Fibroblast of mammary gland (primary cell): ENCODE measurements at places on chromosomes 5 and 9.

GRCh38 chr5:151150471-151151262, 6.9 kb downstream of the ANXA6 start:
- DNase-seq = peak; percentile 52

DNA sequence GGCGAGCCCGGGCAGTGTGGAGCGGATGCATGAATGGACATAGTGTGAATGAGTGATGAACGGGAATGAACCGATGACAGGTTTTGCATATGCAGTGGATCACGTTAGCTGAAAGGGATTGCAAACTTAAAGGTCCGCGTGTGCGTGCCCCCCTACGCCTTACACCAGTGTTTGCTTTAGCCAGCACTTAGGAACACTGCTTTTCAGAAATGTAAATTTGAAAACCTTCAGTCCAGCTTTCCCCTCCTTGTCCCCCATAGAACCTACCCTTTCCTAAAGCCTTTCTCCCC, 692 bp downstream of the PSAT1 start:
- DNase-seq = peak; percentile 56

DNA sequence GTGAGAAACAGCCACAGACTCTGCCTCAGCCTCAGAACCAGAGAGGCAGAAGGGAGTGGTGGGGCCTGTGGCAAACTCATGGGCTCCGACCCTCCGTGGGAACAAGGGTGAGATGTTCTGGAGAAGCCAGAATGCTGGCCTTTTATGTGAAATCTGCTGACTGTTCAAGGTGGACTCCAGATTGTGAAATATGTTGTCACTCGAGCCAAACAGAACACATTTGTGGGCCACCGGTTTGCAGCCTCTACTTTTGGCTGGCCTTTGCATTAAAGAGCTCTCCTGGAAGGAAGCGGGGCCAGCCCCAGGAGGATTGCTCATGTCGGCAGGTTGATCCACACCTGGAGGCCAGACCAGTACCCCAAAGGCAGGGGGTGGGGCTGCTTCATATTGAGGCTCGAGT, 62.4 kb downstream of the ERGIC1 start:
- peak; percentile 77 for DNase-seq

GRCh38 chr5:68834491-68834981, 259.3 kb upstream of the SLC30A5 start:
- DNase-seq = peak; percentile 28

- peak; percentile 56 for DNase-seq
Measured at GRCh38 chr9:74570879-74571512, 73.9 kb downstream of the RORB start.

DNA sequence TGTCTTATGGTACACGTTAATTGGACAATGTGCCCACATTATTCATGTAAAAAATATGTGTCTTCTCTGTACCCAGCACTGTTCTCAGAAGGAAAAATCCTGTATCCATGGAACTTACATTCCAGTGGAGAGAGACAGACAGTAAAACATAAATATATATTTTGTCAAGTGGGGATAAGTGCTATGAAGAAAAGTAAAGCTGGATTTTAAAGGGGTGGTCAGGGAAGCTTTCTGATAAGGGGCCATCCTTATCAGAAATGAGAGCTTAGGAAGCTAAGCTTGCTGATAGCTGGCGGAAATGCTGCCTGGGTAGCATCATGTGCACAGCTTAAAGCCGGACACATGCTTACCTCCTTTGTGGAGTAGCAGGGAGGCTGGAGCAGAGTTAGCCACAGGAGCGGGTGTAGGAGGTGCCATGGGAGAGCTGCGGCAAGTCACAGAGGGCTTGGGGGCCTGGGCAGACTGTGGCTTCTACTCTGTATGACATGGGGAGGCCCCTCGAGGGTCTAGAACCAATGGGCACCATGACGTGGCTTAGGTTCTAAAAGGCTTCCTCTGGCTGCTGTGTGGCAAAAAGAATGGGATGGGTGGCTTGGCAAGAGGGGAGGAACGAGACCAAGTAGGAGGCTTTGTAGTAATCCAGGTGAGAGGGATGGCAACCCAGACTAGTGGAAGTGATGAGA, 141.7 kb downstream of the FGF1 start:
- DNase-seq = peak; percentile 15

GRCh38 chr5:135604056-135604455, 25.3 kb upstream of the CXCL14 start:
- DNase-seq = no peak

DNA sequence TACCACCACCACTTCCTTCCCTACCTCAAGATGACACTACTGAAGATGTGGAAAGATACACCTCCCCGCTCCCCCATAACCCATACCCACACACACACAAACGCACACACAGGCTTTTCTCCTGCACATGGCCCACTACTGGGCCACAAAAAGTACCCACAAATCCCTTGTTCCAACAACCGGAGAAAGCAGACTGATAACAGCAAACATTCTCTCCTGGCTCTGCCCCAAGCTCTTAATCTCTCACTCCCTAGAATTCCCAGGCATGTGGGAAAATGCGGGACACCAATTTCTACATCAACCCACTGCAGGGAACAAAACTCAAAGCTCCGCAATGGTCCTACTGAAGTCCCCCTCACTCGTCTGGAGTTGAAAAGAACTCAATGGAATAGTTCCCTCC, 611.0 kb upstream of the KLF4 start:
- DNase-seq = no peak

DNA sequence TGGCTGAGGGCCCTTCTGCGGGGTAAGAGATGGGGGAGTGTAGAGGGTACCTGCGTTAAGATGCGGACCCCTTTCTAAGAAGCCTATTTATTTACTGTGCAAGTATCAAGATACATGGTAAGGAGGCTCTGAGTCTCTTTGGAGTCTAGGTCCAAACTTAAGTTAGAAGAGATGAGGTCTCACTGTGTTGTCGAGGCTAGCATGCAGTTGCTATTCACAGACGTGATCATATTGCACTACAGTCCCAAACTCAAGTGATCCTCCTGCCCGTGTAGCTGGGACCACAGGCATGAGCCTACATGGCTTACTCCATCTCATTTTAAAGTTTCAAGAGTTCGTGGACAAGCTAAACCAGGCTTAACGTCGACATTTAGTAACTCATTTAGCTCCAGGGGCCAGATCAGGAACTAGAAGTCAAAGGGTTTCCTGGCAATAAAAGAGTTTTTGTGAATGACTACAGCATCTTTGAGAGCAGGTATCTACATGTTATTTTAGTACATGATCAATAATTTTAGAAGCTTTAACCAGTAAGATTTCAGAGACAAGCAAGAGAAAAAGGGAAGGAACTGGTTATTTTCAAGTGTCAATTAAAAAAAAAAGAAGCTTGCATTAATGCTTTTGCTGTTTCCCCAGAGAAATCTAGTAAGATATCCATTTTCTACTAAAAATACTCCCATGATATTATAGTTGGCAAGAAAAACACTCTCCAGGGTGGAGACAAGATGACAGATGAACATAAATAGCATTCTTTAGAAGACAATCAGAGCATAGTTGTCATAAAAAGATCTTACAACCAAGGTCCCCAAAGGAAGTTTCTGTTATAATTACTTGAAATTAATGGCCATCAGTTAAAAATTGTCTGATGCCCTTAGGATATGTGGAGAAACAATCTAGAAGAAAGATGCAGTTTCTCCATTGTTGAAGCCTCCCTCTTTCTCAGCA, 141.3 kb downstream of the SCAMP1 start:
- DNase-seq = peak; percentile 64

- DNase-seq = no peak
Measured at GRCh38 chr9:136949239-136949816, 2.7 kb upstream of the LCN12 start.
